Stimulated activated CD4-positive, alpha-beta T cell treated with anti-CD3 and anti-CD28 coated beads, Interleukin-2, amount 100 ng/mL, for 48 hours (primary cell): ENCODE measurements at places on chromosomes 1 and 21.

DNA sequence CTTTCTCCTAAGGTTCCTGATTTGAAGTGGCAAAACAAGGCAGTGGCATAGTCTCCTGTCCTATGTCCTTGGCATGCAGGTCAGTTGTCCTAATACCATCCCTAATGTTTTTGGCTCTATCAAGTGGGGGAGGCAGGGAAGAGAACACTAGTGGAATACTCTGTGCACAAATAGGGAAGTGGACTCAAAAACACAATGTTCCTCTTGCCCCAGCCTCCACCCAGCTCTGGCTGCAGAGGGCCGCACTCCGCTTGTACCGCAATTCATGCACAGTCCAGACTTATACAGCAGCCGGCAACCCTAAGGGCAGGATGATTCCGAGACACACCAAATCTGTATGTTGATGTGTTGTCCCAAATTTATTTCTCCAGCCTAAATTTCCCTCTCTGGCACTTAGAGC lies 14.5 kb downstream of the PLEKHO1 start:
- DNase-seq: no peak

DNA sequence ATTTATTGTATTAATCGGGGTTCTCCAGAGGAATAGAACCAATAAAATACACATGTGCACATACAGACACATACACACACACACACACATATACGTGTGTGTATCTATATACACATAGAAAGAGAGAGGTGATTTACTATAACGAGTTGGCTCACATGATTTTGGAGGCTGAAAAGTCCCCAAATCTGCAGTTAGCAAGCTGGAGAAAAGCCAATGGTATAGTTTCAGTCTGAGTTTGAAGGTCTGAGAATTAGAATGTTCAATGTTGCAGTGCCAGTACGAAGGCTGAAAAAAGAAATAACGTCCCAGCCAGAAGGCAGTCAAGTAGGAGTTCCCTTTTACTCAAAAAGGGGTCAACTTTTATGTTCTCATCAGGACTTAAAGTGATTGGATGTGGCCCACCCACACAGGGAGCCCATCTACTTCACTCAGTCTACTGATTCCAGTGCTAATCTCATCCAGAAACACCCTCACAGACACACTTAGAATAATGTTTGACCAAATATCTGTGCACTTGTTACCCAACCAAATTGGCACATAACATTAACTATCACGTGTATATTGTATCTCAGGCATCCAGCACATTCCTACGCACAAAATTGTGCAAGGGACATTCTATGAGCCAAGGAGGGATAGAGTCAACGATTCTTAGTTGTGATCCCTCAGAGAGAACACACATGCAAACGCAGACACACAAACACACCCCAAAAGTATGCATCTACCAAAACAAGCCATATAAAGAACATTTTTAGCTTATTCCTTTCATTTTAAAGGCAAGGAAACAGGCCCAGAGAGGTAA lies 195.5 kb upstream of the DUSP10 start:
- no peak for DNase-seq

DNA sequence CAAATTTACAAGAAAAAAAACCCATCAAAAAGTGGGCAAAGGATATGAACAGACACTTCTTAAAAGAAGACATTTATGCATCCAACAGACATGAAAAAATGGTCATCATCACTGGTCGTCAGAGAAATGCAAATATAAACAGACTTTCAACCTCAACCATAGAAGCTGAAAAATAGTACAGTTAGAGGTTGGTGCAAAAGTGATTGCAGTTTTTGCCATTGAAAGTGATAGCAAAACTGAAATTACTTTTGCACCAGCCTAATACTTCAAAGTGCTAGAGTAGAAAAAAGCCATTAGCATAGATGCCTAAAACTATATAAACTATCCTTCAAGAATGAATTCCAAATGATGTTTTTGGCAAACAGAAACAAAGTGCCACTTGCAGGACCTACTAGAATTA lies 365.8 kb upstream of the DPYD start:
- DNase-seq: no peak

DNA sequence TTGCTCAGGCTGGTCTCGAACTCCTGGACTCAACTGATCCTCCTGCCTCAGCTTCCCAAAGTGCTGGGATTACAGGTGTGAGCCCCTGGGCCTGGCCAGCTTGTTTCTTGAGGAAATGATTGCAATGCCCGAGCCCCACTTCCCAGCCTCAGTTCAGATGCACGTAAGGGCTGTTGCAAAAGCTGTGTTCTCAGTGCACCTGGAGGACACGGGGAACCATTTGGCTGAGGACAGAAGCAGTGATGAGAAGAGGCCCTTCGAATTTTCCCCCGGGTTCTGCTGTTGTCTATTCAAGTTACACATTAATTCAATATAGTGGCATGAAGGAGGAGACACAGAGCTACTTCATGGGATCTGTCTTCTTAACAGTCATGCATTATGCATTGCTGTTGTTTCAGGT lies 78.8 kb upstream of the WDR26 start:
- DNase-seq: no peak

DNA sequence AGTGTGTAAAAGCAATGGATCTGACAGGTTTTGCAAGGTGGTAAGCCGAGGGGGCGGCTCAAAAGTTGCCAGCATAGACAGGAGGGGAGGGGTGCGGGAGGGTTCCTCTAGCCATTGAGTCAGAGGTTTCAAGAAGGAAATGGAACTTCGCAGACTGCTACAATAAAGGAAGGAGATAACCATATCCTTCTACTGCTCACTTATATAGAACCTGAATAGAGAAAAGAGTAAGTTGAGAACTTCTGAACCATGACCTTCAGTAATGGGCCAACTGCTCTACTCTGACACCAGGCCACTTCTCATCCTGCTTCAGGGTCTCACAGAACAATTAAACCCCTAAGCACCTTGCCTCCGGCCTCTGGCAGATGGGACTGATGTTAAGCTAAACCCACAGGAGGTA lies 26.3 kb upstream of the BCAR3 start:
- DNase-seq: peak; percentile 32

- no peak for DNase-seq
Observed at GRCh38 chr1:230163719-230164118, 96.7 kb downstream of the GALNT2 start.

DNA sequence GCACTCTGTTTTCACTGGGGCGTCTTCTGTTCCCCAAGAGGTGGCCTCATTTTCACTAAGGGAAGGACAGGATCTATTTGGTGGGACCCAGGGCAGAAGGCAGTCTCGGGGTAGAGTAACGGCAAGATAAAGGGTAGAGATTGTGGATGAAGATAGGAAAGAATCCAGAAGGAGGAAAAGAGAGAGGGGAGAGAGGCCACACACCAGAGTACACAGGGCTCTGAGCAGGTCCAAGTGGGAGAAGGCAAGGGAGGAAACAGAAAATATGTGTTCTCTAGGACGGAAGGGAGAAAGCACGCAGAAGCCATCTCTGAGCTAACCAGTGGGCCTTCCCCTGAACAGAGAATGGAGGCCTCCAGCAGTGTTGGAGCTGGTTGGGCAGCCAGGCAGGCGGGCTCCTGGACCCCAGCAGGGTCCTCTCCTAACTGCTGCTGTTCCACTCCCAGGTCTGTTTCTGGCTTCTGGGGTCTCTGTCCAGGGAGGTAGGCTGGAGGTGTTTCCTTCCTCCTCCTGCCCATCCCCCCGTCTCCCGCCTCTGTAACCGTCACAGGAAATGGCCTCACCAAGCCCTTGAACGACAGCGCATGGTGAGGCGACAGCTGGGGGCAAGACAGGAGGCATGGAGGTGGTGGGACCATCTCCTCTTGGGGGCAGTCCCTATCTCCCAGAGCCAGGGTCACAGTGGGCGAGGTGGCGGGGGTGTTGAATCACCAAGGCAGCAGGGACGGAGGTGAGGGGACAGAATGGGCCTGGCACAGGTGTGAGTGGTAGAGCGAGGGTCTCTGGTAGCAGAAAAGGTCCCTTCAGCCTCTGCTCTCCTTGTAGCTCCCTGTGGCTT lies 649 bp downstream of the PTPN7 start:
- no peak for DNase-seq

- no peak for DNase-seq
Observed at GRCh38 chr1:93827633-93828366, 51.2 kb downstream of the DNTTIP2 start.

GRCh38 chr1:224801844-224802490 lies 127.5 kb upstream of the DNAH14 start:
- DNase-seq: no peak
